T-helper 22 cell (primary cell): ENCODE measurements at places on chromosomes 11 and 22.
A peak's percentile ranks its signal among the peaks of the same experiment; 100 is the strongest.

GRCh38 chr11:125433454-125434121, 62.5 kb downstream of the FEZ1 start:
- no peak for DNase-seq

- DNase-seq = no peak
Observed at GRCh38 chr11:1825039-1825740, 9.6 kb upstream of the SYT8 start.

- peak; percentile 12 for DNase-seq
Observed at GRCh38 chr22:22201185-22201929, 43.2 kb upstream of the VPREB1 start.

- no peak for DNase-seq
Observed at GRCh38 chr11:61092908-61093763, 9.2 kb upstream of the CD5 start.

DNA sequence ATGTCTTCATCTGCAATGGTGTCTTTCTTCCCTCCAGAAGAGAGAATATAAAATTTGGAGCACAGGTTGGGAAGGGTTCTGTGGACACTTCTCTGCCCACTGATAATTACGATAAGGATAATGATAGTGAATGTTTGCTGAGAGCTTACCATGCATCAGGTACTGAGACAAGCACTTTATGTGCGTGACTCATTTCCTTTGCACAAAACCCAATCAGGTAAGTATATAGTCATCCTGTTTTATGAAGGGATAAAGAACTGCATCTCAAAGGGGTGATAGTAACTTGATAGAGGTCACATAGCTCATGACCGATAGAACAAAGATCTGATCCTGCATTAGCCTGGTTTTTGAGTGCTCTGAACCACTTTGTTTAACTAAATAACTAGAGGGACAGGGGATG, 9.4 kb downstream of the DRD2 start:
- DNase-seq = no peak

DNA sequence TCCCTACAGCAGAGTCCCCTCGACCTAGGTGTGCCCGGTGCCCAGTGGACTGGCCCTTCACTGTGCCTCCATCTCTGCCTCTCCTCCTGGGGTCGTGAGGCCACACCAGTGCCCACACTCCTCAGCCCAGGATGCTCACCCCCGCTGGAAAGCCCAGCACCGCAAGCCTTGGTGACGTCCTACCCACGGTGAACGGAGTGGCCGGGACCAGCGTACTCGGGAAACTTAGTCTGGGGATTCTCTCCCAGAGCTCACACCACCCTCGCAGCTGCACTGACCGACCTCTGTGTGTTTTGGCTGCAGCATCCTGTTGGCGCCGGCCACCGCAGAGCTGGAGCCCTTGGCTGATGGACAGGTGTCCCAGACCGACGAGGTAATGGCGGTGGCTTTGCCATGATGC, 35.5 kb upstream of the KRTAP5-7 start:
- DNase-seq = no peak

- no peak for DNase-seq
Observed at GRCh38 chr11:128521682-128522054, 65.7 kb downstream of the ETS1 start.
